NCI-H1105 treated with DMSO at 0.1 percent for 48 hours (cell line): ENCODE measurements at places on chromosomes 12 and 14.
A peak's percentile ranks its signal among the peaks of the same experiment; 100 is the strongest.

- no peak for DNase-seq
These were observed 22.3 kb downstream of the DDX24 start for GRCh38 chr14:94058674-94059138.

- DNase-seq, result no peak
These were observed 74.9 kb upstream of the CMKLR1 start for GRCh38 chr12:108414021-108414420.

GRCh38 chr12:130031571-130032189, 127.9 kb upstream of the TMEM132D start:
- peak; percentile 35 for DNase-seq

GRCh38 chr12:49219417-49220026, 30.6 kb upstream of the TUBA1A start:
- DNase-seq, result no peak

- no peak for DNase-seq
These were observed 4.6 kb upstream of the SLC22A17 start for GRCh38 chr14:23357261-23357660.

- DNase-seq, result no peak
These were observed 361.5 kb downstream of the EGLN3 start for GRCh38 chr14:33589334-33589733.

- DNase-seq, result peak; percentile 72
These were observed 42.7 kb downstream of the SYNE2 start for GRCh38 chr14:63895510-63895909.

DNA sequence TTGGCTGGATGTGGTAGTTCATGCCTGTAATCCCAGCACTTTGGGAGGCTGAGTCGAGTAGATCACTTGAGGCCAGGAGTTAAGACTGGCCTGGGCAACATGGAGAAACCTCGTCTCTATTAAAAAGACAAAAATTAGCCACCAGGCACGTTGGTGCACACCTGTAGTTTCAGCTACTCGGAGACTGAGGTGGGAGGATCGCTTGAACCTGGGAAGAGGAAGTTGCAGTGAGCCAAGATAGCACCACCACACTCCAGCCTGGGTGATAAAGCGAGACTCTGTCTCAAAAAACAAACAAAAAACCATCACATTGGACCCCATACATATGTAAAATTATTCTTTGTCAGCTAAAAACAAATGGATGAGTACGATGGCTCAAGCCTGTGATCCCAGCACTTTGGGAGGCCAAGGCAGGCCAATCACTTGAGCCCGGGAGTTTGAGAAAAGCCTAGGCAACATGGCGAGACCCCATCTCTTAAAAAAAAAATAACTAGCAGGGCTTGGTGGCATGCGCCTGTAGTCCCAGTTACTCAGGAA, 43.9 kb downstream of the LIMA1 start:
- no peak for DNase-seq

DNA sequence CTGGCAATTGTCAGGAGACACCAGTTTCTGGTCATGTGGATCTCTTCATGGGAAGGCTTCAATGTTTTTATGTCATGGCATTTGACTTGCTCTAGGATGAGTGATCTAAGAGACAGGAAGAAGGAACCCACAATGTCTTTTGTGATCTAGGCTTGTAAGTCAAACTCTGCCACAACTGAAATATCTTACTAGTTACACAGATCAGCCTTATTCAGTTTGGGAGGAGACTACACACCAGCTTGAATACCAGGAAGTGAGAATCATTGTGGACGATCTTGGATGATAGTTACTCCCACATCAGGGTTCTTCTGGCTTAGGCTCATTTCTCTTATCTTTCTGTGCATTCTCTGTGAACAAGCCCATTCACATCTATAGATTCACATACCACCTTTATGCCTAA, 236.2 kb upstream of the FBXO33 start:
- DNase-seq, result no peak

DNA sequence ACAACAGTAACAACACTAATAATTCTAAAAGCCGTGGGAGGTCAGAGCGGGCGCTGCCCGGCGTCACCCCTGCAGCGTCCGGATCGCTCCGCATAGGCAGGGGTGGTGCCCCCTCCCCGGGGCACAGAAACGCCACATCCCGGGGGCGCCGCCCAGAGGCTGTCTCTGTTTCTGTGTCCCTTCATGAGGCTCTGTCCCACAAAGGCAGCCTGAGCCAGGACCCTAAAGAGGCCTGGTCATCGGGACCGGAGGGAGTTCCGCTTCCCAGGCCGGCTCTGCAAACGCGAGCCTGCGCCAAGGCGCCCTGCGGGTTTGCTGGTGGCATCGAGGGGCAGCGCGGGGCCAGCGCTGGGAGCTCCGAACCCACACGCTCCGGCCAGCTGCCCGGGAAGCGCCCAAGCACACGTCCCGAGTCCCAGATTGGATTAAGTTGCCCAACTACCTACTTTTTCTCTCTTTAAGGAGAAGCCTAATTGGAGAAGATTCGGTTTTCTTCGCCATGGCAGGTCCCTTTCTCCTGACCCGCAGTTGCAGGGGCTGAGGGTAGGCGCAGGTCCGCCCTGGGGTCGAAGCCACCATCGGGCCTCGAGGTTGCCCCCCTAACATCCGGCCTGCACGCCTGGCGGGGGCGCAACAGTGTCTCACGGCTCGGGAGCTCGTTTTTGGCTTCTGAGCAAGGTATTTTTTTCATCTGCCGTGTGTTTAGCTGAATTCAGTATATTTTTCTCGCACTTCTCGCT, 421.7 kb downstream of the VRK1 start:
- no peak for DNase-seq

DNA sequence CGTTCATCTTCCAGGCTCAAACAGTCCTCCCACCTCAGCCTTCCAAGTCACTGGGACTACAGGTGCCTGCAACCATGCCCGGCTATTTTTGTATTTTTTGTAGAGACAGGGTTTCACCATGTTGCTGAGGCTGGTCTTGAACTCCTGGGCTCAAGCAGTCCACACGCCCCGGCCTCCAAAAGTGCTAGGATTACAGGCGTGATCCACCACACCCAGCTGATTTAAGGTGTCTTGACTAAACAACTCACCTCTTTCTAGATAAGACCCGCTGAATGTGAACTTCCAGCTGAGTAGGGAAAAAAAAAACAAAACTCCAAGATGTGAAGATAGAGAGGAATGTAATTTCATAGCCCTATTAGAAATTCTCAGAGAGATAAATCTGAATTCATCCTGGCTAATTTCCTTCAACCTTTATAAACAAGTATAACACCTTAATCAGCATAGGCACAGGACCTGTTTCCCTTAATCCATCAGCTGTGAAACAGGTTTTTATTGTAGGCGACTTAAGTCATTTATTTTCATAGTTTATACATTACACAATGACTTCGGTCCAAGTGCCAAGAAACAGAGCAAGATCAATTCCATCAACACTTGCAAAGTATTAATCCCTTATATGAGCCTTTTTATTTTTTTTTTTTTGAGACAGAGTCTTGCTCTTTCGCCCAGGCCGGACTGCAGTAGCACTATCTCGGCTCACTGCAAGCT, 51.5 kb downstream of the HCAR2 start:
- no peak for DNase-seq

- no peak for DNase-seq
These were observed 186.1 kb downstream of the FOXG1 start for GRCh38 chr14:28952666-28953065.

DNA sequence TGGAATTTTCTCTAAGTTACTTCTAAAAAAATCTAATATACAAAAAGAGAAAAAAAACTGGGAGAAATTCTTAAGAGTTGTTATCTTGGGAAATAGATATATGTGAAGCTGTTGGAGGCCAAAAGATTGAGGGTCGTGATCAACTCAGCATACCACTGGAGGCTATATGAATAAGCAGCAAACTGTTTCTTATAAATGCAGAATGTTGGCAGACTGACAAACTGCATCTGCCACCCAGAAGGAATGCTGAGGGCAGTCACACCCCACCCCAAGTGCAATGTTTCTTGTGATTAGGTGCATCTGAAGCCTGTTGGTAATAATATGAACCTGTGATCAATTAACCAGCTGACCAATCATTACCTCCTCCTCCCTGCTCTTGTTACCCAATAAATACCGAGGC, 818.6 kb upstream of the MGAT4C start:
- DNase-seq, result no peak

DNA sequence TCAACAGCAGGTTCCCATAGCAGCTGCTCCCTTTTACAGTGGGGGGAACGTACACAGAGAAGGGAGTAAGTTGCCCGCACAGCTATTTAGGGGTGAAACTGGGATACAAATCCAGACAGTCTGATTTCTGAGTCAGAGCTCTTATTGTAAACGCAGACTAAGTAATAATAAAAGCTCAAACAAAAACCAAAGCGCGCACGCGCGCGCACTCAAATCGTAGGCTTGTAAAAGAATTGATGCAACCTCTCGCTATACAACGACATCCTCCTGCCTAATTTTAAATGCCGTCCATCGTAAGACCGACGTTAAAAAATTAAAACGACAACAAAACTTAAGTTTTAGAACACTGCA, 747 bp upstream of the DACT1 start:
- DNase-seq, result no peak

DNA sequence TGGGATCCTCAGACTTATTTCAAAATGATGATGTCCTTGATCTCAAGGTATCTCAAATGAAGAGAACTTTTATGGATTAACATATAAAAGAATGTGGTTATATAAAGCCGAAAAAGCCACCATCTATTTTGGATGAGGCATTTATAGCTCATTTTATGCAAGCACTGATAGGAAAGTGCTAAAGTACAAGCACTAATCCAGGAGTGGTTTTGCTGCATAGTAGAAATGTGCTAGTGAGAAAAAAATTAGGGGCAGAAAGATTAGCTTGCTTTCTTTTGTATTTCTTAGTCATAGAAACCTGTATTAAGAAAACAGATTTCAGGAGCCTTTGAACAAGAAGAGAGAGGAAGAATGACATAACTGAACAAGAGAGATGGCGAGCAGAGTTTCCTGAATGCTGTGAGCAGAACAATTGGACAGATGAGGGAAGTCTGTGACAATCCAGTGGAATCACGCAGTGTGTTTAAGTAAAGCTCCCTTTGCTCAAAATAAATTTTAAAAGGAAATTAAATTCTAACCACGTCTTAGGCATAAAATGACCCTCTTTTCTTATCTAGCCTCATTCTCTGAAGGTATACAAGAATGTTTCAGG, 238.2 kb upstream of the NOVA1 start:
- DNase-seq, result no peak

DNA sequence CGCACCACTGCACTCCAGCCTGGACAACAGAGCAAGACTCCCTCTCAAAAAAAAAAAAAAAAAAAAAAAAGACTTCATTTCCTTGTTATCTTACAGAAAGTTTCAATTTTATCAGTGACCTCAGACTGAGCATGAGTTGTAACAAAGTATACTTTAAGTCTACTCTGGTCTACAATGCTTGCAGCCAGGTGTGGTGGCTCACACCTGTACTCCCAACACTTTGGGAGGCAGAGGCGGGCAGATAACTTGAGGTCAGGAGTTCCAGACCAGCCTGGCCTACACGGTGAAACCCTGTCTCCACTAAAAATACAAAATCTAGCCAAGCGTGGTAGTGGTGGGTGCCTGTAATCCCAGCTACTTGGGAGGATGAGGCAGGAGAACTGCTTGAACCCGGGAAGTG, 18.0 kb downstream of the HNRNPC start:
- DNase-seq, result no peak

GRCh38 chr14:72957213-72957612, 30.9 kb downstream of the DCAF4 start:
- no peak for DNase-seq

GRCh38 chr14:68949601-68949965, 29.5 kb downstream of the ACTN1 start:
- no peak for DNase-seq

- DNase-seq, result no peak
These were observed 106.5 kb downstream of the ADGRD1 start for GRCh38 chr12:131060011-131060703.

DNA sequence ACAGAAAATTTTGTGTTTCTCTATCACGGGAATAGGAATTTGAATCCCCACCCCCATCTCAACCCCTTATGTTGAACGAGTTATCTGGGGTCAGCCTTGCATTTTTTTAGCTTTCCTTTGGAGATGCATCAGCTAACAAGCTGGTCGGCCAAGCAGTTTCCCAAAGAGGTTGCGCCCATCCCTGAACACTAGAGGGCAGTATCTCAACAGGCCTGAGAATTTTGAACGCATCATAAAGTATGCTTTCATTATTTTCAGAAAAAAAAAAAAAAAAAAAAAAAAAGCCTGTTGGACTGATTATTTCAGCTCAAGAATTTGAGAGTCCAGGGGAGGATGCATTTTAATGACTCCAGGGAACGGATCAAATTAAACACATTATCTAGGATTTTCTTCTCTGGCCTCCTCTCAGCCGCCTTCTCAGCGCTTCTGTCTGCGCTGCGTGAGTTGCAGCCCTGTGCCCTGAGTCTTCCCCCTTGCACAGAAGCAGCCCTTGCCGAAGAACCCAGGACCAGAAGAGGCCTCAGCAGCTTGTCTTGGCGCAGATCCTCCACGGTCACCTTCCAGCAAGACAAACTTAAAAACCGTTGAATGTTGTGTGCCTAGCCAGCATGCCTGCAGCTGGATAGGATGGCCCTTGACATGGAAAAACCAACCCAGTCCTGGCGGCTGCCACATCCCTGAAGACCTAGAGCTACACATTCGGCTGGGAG, 76.6 kb upstream of the GZMB start:
- DNase-seq, result peak; percentile 69
